ENCODE measurements at places on chromosomes 6 and 20.

DNA sequence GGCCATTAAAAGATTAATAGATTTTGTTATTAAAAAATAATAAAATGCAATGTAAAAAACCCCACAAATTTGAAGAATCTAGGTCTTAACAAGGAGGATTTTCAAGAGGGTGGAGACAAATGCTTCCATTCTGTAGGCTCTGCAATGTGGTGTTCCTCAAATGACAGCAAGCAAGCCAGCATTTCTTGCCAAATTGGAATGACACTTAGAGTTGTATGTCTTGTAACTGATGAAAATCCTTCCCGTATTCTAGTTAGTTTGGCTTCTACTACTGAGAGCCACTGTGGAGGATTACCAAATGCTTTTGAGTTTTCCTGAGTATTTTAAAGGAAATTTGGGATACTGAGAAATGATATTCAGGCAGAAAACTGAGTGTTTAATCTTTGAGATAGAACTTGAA is 1225.5 kb upstream of the CITED2 start:
- no peak for DNase-seq

- DNase-seq: no peak
Measured at GRCh38 chr20:4573564-4574355, 147.9 kb upstream of the PRND start.

DNA sequence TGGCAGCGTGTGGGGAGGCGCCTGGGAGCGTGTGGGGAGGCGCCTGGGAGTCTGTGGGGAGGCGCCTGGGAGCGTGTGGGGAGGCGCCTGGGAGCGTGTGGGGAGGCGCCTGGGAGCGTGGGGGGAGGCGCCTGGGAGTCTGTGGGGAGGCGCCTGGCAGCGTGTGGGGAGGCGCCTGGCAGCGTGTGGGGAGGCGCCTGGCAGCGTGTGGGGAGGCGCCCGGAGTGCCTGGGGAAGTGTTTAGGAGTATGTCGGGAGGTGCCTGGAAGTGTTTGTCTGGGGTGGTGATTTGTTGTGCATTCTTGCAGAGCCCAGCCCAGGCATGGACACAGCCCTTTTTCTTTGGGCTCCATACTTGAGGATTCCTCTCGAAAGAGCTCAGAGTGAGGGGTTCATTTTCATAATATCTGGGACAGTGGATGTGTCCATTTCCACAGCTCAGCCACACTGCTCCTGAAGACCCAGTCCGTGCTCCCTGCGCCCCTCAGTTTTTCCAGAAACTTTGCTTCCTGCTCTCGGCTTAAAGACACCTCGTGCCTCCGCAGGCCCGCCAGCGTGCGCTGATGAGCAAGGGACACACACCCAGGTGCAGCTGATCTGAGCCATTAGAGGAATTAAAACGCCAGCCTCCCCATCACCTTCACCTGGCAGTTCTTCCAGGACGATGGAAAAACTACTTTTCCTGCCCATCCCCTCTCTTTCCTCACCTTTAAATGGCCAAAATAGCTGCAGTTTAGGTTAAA is 172.2 kb upstream of the THBS2 start:
- no peak for DNase-seq

- DNase-seq: no peak
Measured at GRCh38 chr6:77986380-77987034, 333.7 kb downstream of the MEI4 start.

- DNase-seq: no peak
Measured at GRCh38 chr20:34956751-34957472, 1.2 kb downstream of the MYH7B start.

GRCh38 chr6:72955666-72956065 is 269.6 kb downstream of the KHDC1L start:
- DNase-seq: no peak

GRCh38 chr6:11795403-11795802 is 16.8 kb upstream of the ADTRP start:
- DNase-seq: no peak
